ENCODE measurements at places on chromosomes 2 and 18.
A peak's percentile ranks its signal among the peaks of the same experiment; 100 is the strongest.

DNA sequence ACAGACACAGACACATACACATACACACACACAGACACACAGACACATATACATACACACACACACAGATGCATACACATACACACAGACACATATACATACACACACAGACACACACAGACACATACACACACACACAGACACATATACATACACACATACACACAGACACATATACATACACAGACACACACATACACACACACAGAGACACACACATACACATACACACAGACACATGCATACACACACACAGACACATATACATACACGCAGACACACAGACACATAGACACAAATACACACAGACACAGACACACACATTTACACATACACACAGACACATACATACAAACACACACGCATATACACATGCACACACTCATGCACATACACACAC is 81.5 kb upstream of the ARL4C start:
- H3K27me3 ChIP-seq: no peaks in the 10 kb centered on the region
- H3K4me3 ChIP-seq: no peak overlapping the region
- no peak overlapping the region for H3K27ac ChIP-seq
- no peak for DNase-seq

- H3K36me3 ChIP-seq: no peaks in the 10 kb centered on the region
- H3K4me3 ChIP-seq: no peak overlapping the region
- no peaks in the 10 kb centered on the region for H3K27me3 ChIP-seq
- H3K4me1 ChIP-seq: peaks cover 39% of the 10 kb centered on the region
Measured at GRCh38 chr2:40394597-40394996, 57.3 kb downstream of the SLC8A1 start.

GRCh38 chr18:24923138-24923537 is 428.8 kb downstream of the ZNF521 start:
- no peak overlapping the region for H3K27ac ChIP-seq
- DNase-seq: no peak
- no peaks in the 10 kb centered on the region for H3K27me3 ChIP-seq
- H3K4me1 ChIP-seq: no peaks in the 10 kb centered on the region
- H3K4me3 ChIP-seq: no peak overlapping the region

GRCh38 chr2:33212151-33212550 is 264.3 kb upstream of the RASGRP3 start:
- no peaks in the 10 kb centered on the region for H3K36me3 ChIP-seq
- no peaks in the 10 kb centered on the region for H3K27me3 ChIP-seq
- no peaks in the 10 kb centered on the region for H3K4me1 ChIP-seq
- no peak overlapping the region for H3K4me3 ChIP-seq
- DNase-seq: no peak

- H3K36me3 ChIP-seq: no peaks in the 10 kb centered on the region
- DNase-seq: no peak
- no peak overlapping the region for H3K4me3 ChIP-seq
Measured at GRCh38 chr2:208978946-208979345, 444.9 kb upstream of the MAP2 start.

- no peaks in the 10 kb centered on the region for H3K36me3 ChIP-seq
- peak overlapping the region; percentile 73 for H3K27ac ChIP-seq
- H3K4me1 ChIP-seq: peaks cover 20% of the 10 kb centered on the region
- H3K4me3 ChIP-seq: no peak overlapping the region
- H3K27me3 ChIP-seq: no peaks in the 10 kb centered on the region
Measured at GRCh38 chr2:237660381-237660900, 33.1 kb downstream of the LRRFIP1 start.

DNA sequence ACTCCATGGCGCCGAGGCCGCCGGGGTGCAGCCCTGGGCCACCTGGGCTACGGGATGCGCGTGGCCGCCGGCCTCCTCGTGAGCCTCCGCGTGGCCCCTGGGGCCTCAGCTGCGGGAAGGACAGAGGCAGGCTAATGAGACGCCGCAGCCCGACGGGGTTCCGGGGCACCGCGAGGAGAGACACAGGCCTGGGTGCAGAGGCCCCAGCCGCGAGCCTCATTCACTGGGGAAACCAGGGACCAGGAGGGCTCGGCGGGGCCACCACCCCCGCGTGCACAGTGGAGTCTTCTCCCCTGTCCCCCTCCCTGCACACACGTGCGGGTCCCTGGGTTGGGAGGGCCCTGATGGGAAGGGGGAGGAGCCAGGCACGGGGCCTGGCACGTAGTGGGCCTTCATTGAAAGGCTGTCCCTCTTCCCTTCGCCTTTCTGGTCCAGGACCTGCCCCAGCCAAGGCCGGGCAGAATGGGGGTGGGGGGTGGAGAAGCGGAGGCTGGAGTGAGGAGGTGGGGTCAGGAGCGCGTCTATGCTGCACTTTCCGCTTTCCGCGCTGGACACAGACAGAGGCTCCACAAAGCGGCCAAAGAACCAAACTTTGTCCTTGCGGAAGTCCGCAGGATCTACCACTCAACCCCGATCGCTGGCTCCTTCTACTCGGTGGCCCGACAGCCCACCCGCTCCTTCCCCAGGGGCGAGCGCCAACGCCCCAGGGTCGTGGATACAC is 9.1 kb downstream of the ALPP start:
- no peak overlapping the region for H3K27ac ChIP-seq
- peaks cover 43% of the 10 kb centered on the region for H3K27me3 ChIP-seq
- no peaks in the 10 kb centered on the region for H3K36me3 ChIP-seq

- DNase-seq: no peak
- no peak overlapping the region for H3K27ac ChIP-seq
- H3K36me3 ChIP-seq: no peaks in the 10 kb centered on the region
Measured at GRCh38 chr18:35807811-35808335, 164.6 kb upstream of the RMP24 start.

DNA sequence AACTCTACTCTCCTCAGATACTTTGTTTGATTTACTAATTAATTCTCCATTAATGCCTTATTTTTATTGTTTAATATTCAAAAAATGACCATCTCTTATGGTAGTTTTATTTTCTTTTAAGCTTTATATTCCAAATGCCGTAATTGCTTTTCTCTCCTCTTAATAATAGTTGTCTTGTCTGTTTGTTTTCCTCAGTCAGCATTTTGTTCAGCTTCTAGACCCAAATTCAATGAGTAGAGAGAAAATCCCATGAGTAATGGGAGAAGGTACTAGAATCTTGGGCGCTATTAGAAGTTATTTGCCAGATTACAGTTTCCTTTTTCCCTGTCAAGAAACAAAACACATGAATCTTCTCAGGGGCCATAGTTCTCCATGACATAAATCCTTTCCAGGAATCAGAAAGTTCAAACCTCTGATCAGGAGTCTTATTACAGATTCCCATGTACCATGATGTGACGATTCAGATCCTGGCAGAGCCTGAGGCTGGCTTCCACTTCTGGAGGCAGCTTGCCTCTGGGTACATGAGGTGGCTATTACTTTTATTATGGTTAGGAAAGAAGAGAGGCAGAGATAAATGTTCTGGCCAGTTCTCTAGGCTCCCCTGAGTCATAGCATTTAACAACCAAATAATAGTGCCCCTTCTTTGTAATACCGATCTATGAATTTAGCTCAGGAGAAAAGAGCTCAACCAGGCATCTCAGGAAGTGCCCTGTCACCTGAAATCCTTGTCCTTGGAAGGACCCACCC is 485.1 kb upstream of the SETBP1 start:
- no peak overlapping the region for H3K27ac ChIP-seq
- H3K27me3 ChIP-seq: no peaks in the 10 kb centered on the region
- DNase-seq: no peak
- no peak overlapping the region for H3K4me3 ChIP-seq
- no peaks in the 10 kb centered on the region for H3K36me3 ChIP-seq
- no peaks in the 10 kb centered on the region for H3K4me1 ChIP-seq

DNA sequence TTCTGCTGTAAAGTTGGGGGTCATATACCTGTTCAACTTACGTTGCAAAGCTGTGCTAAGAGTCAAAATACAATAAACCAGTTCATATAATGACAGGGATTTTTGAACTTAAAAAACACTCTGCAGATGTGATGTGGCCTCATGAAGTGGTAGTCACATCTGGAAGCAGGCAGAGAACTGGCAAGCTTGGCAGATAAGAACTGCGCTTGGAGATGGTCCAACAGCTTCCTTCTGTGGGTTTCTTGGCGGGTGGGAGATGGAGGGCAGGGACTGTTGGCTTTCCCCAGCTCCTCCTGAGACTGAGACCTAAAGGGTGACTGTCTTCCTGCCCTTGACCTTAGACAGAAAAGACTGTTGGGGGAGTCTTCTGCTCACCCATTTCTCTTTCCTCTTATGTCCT is 140.4 kb downstream of the CTIF start:
- DNase-seq: no peak
- no peak overlapping the region for H3K27ac ChIP-seq
- H3K27me3 ChIP-seq: no peaks in the 10 kb centered on the region
- peaks cover 59% of the 10 kb centered on the region for H3K4me1 ChIP-seq

- H3K36me3 ChIP-seq: no peaks in the 10 kb centered on the region
- H3K27ac ChIP-seq: no peak overlapping the region
- no peaks in the 10 kb centered on the region for H3K27me3 ChIP-seq
- H3K4me3 ChIP-seq: no peak overlapping the region
- no peak for DNase-seq
Measured at GRCh38 chr2:129762386-129763189, 216.9 kb upstream of the RAB6C start.

DNA sequence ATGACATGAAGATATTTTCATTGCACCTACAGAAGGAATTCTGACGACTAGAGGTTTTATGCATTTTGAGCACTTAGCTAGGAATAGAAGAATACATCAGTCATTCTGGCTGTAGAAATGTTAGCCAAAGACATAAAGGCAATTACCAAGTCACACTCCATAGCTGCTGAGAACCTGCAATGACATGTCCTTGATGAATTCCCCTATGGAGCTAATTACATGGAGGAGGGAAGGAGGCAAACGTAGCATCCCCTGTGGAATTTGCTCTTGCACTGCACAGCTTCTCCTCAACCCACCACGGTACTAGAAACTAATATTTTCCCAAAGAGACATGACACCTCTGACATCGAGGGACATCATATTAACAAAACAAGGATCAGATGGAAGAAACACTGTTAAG is 174.0 kb upstream of the SESTD1 start:
- H3K27ac ChIP-seq: no peak overlapping the region
- no peaks in the 10 kb centered on the region for H3K4me1 ChIP-seq
- no peak overlapping the region for H3K4me3 ChIP-seq
- no peak for DNase-seq

GRCh38 chr18:8681196-8681595 is 24.2 kb upstream of the MTCL1 start:
- H3K4me3 ChIP-seq: no peak overlapping the region
- no peak overlapping the region for H3K27ac ChIP-seq
- no peaks in the 10 kb centered on the region for H3K36me3 ChIP-seq
- H3K4me1 ChIP-seq: no peaks in the 10 kb centered on the region
- DNase-seq: no peak

DNA sequence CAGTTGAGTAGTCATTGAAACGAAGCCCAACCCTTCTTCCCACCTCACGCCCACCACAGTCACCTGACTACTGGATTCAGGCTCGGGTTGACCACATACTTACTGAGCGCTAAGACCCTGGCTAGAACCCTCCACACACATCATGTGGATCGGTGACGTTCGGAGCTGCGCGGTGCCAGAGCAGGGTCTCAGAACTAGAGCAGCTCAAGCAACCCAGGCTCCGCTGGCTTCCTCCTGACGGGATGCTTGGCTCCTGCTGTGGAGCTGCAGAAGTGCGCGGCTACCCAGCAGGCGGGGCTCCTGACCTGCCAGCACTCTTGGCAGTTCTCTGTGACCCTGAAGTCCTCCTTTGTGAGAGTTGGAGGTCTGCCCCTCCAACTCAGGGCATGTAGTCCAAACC is 90.6 kb upstream of the MBOAT2 start:
- DNase-seq: no peak
- peaks cover 13% of the 10 kb centered on the region for H3K4me1 ChIP-seq
- no peaks in the 10 kb centered on the region for H3K36me3 ChIP-seq
- H3K27me3 ChIP-seq: no peaks in the 10 kb centered on the region
- no peak overlapping the region for H3K27ac ChIP-seq

GRCh38 chr2:222179592-222179991 is 119.2 kb downstream of the PAX3 start:
- H3K27me3 ChIP-seq: no peaks in the 10 kb centered on the region
- no peaks in the 10 kb centered on the region for H3K36me3 ChIP-seq
- no peak overlapping the region for H3K4me3 ChIP-seq
- DNase-seq: no peak

DNA sequence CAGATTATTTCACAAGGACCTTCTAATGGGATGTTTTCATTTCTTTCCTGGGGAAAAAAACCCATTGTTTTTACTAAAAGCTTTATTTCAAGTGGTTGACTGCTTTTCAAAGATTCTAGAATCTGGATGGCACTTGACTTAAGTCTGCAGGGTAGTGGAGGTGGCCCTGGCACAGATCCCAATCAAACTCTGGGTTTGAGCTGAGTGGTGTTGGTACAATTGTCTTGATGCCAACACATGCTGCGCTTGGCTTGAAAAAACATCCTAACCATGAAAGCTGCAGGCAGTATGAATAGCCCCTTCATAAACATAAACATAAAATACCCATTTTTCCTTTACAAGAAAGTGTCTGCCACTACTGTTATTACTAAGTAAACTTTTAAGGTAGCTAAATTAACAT is 3.6 kb downstream of the PAPOLG start:
- H3K4me1 ChIP-seq: peaks cover 10% of the 10 kb centered on the region
- H3K27ac ChIP-seq: no peak overlapping the region

GRCh38 chr2:219155054-219155644 is 5.5 kb downstream of the NHEJ1 start:
- no peaks in the 10 kb centered on the region for H3K27me3 ChIP-seq
- peaks cover 9% of the 10 kb centered on the region for H3K36me3 ChIP-seq
- H3K4me3 ChIP-seq: no peak overlapping the region
- no peak overlapping the region for H3K27ac ChIP-seq
- no peaks in the 10 kb centered on the region for H3K4me1 ChIP-seq

DNA sequence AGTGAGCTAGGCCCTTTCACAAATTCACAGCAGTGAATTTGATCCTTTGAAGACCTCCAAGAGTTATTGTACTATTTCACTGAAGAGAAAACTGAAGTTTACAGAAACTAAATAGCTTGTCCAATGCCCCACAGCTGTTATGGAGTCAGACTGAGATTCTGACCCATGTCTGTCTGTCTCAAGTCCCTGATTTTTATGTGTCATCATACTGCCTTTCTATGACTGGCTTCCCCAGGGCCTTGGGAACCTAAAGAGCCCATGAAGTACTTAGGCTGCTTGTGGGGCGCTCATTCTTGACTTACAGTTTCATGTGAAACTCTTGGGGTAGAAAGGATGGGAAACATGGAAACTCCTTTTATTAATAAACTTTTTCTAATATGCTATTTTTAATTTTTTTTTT is 107.7 kb downstream of the ATL2 start:
- H3K36me3 ChIP-seq: no peaks in the 10 kb centered on the region
- DNase-seq: no peak
- no peak overlapping the region for H3K4me3 ChIP-seq
- H3K4me1 ChIP-seq: no peaks in the 10 kb centered on the region
- no peak overlapping the region for H3K27ac ChIP-seq

GRCh38 chr2:128505575-128506526 is 187.2 kb upstream of the HS6ST1 start:
- H3K36me3 ChIP-seq: no peaks in the 10 kb centered on the region
- no peaks in the 10 kb centered on the region for H3K27me3 ChIP-seq
